ENCODE measurements at places on chromosomes 1 and 21. TPM values are rescaled to one million over a fixed set of nuclear protein-coding genes. Genes with fewer than 3 reads are reported as not detected.

- no peak for DNase-seq
Measured at GRCh38 chr1:234781241-234782065, 171.5 kb upstream of the IRF2BP2 start.

DNA sequence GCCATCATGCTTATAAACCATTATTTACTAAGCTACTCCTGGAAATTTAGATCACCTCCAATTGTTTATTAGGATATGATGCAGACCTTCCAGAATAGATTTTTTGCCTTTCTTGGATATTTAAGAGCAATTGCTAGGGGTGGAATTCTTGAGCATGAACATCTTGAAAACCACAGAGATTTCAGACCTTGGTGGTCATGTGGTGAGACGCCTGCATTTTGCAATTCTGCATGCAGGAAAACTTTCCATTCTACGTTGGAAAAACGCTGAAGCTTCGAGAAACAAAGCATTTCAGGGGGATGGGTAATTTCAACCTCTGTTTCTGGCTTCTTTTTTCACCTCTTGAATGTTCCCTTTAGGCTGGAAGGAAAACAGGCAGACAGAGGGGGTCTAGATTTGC, 596.3 kb downstream of the KIF26B start:
- DNase-seq = peak; percentile 59

Gene SFN
- total RNA-seq = not detected

DNA sequence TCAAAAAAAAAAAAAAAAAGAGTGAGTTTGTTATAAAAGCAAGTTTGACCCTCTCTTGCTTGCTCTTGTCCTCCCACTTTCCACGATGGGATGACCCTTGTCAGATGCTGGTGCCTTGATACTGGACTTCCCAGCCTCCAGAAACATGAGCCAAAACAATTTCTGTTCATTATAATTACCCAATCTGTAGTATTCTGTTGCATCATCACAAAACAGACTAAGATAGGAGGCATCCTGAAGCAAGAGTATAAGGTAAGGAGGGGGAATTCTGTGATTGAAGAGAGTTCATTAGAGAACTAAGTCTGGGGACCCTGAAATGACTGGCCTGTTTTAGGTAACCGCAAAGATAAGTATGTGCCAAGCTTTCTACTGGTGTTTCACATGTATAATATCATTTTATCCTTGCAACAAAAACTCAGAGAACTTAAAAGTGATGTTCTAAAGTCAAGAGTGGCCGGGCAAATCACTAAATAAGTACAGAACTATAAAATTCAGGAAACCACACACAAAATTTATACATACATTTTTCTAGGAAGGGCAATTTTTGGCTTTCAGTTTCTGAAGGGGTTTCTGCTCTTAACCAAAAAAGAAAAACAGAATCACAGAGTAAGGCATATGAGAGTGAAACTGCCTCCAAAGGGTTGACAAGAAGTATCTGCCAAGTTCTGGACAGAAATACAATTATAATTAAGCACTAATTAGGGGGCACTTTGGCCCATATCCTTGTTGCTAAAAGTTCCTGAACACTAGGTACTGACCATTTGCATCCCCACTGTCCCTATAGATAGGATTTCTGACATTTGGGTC, 14.0 kb downstream of the DNALI1 start:
- DNase-seq = no peak

Gene ATPAF1
- total RNA-seq = 66.3 TPM

DNA sequence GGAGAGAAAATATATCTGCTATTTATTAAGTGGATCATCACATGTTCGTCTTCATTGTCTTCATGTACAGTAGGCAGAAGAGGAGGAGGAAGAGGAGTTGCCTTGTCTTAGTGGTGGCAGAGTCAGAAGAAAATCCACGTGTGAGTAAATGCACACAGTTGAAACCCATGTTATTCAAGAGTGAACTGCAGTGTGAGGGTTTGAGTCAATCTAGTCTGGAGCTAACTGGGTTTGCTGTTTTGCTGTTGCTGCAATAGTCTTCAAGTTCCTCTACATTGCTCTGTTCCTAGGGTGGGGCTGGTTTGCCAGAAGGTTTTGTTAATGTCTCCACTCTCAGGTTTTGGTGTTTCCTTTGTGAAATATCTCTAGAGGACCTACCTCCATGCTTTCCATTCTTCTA, 3.1 kb upstream of the CD1A start:
- no peak for DNase-seq

DNA sequence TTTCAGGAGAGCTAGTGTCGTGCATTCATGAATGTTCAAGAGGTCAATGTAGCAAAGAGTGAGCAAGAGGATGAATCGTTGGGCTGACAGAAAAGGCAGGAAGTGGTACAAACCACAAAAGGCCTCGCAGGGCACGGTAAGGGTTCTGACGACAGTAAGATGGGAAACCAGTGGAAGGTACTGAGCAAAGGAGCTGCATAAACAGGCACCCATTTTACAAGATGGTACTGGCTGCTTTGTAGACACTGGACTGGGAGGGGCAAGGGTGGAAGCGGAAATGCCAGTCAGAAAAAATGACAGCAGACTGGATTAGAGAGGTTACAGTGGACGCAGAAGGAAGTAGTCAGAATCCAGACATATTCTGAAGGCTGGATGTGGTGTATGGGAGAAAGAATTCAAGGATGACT, 123.5 kb downstream of the PTPN14 start:
- peak; percentile 89 for DNase-seq

GRCh38 chr1:59747420-59748024, 67.2 kb upstream of the HOOK1 start:
- no peak for DNase-seq

- DNase-seq = no peak
Measured at GRCh38 chr1:8945568-8945967, at the start of gene CA6. CA6 (plus strand) TSS chr1:8945868; CDS start chr1:8945887, 19 bp downstream.

Gene PLCH2
- not detected for total RNA-seq

Gene NEGR1
- total RNA-seq = 15.7 TPM

- no peak for DNase-seq
Measured at GRCh38 chr1:56045062-56045461, 534.3 kb downstream of the PLPP3 start.

- no peak for DNase-seq
Measured at GRCh38 chr1:54835970-54836369, 34.8 kb upstream of the TTC22 start.

Gene FASLG
- total RNA-seq = not detected

- DNase-seq = peak; percentile 63
Measured at GRCh38 chr1:28449904-28450303, 55.9 kb upstream of the RCC1 start.

GRCh38 chr1:228827019-228827418, 91.7 kb downstream of the RHOU start:
- no peak for DNase-seq

DNA sequence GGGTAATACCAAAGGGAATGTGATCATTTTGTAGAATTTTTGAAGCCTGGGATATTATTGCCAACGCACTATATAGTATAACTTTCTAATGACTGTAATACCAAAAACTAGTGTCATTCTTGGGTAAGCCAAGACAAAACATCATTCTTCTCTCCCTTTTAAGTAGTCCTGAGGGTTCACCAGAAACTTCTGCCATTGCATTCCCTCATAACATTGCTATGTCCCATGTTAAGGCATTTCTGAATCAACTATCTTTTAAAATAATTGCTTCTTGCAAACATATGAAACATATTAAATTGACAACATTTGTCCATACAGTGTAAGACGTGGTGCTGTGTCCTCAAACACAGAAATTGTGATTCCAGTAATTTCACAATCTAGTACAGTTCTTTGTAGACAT, 29.9 kb upstream of the C1orf21 start:
- no peak for DNase-seq

DNA sequence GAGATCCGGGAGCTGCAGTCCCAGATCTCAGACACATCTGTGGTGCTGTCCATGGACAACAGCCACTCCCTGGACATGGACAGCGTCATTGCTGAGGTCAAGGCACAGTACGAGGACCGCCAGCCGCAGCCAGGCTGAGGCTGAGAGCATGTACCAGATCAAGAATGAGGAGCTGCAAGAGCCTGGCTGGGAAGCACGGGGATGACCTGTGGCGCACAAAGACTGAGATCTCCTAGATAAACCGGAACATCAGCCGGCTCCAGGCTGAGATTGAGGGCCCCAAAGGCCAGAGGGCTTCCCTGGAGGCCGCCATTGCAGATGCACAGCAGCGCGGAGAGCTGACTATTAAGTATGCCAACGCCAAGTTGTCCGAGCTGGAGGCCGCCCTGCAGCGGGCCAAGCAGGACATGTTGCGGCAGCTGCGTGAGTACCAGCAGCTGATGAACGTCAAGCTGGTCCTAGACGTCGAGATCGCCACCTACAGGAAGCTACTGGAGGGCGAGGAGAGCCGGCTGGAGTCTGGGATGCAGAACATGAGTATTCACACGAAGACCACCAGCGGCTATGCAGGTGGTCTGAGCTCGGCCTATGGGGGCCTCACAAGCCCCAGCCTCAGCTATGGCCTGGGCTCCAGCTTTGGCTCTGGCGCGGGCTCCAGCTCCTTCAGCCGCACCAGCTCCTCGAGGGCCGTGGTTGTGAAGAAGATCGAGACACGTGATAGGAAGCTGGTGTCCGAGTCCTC, 25.5 kb downstream of the ETV3L start:
- DNase-seq = peak; percentile 86

Gene CRYAA
- total RNA-seq = not detected

GRCh38 chr1:39827201-39827600, 38.5 kb upstream of the BMP8B start:
- no peak for DNase-seq

- peak; percentile 91 for DNase-seq
Measured at GRCh38 chr1:221724931-221725605, 16.8 kb downstream of the DUSP10 start.

GRCh38 chr1:24551960-24552571, 3.8 kb upstream of the NCMAP start:
- DNase-seq = peak; percentile 10

GRCh38 chr1:1616045-1616790, 918 bp downstream of the MIB2 start:
- DNase-seq = peak; percentile 67

Data from GM23248 (cell line).